ENCODE measurements at places on chromosomes 3 and 15.

DNA sequence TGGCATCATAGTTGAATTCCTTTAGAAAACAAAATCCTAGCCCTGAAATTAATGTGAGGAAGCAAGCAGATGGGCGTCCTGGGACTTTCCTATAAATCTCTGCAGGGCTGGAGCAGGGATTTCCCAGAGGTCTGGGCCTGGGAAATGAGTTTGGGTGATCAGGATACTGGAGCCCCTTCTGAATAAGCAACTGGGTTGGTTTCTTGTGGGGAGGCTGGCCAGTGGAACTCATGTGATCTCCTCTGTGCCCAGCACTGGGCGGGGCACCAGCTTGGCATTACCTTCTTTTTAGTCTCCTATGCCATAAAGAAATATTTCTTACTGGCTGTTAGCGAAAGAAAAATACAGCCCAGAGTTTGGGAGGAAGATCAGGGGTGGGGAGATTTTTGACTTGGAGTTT, 1.7 kb downstream of the THSD4 start:
- no peak for DNase-seq

- DNase-seq = no peak
These were observed 105.4 kb upstream of the RPL32 start for GRCh38 chr3:12946649-12947316.

GRCh38 chr3:11154036-11154952, at the start of gene HRH1:
Gene HRH1 (plus strand): TSS chr3:11154493. CDS start chr3:11259038, 104,545 bp downstream.
- DNase-seq = no peak

GRCh38 chr3:69767571-69767970, 28.3 kb downstream of the MITF start:
- no peak for DNase-seq

DNA sequence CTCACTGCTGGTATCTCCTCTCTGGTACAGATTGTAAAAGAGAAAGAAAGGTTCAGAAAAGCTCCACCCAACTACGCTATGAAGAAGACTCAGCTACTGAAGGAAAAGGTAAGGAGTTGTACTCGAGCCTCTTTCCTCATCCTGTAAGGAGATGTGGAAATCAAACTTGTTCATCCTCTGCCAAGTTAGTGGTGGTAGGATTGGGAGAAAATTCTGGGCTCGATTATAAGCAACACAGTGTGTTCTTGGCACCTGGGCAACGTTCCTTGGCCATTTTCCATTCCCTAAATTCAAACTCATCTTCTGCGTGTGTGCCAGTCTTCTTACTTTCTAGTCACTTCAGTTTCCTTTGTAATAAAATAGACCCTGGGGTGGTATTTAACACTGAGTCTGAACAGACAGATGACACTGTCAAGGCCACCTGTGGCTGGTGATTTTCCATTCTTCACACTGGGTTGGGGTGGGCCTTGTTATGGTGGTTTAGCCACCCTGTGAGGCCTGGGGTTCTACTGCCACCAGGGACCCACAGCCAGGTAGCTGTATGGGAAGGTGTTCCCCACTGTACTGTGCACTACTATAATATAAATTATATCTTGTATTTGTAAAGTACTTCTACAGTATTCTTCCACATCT, 17.1 kb upstream of the ITPKA start:
- DNase-seq = no peak

DNA sequence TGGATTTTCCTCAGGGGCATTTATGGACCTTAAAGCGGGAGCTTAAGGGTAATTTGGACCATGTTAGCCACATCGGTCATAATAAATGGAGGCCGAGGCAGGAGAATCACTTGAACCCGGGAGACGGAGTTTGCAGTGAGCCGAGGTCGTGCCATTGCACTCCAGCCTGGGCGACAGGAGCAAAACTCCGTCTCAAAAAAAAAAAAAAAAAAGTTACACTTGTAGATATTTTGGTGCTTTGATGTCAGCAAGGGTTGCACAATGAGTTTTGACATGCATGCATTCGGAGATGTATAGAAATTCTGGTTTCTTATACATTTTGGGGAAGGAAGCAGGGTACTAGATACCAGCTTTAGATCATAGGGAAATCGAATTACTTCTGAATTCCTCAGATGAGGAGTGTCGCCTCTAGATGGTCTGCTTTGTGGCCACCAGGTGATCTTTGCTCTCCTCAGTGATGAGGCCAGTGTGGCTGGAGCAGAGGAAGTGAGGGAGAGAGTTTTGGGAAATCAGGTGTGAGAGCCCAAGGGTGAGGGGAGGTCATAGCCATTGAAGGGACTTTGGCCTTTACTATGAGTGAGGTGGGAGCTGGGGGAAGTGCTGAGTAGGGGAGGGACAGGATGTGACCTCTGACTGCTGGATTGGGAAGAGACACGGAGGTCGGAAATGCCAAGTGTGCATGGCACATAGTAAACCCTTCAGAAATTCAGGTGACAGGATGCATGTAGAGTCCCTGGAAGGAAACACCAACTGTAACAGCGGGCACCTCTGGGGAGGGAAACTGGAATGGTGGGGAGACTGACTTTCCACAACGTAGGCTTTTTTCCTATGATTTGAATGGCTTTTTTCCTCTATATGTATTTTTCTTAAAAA, 8.4 kb upstream of the RBSN start:
- DNase-seq = no peak

- no peak for DNase-seq
These were observed 161.0 kb upstream of the ADAMTS9 start for GRCh38 chr3:64848822-64849221.

- DNase-seq = no peak
These were observed 155.1 kb upstream of the SATB1 start for GRCh38 chr3:18580268-18580667.

DNA sequence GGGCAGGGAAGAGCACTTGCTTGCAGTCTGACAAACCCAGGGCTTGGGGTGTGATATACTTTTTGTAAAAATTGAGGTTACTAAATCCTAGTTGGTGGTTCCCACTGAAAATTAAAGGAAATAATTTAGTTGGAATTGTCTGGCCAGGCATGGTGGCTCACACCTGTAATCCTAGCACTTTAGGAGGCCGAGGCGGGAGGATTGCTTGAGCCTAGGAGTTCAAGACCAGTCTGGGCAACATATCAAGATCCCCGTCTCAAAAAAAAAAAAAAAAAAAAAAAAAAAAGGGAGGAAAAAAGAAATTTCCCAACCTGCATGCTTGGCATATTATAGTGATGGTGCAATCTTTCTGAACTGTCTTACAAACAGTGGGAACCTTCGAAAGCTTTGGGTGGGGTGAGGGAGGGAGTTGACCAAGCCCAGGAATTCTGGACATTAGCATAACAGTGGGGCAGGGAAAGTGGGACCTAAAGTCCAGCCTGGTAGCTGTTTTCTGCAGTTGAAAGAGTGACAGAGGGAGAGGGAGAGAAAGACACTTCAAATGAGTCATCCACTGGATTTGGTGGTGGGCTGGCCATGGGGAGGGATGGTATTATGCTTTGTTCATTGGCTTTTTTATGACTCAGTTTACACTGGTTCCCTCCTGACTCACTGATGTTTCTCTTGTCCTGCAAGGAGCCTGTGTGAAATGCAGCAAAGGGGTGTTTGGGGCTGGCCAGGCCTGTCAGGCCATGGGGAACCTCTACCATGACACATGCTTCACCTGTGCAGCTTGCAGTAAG, 41.1 kb downstream of the LIMD1 start:
- no peak for DNase-seq

GRCh38 chr3:12935023-12935860, 93.9 kb upstream of the RPL32 start:
- DNase-seq = no peak
